ENCODE measurements at places on chromosomes 1 and 21. TPM values are rescaled to one million over a fixed set of nuclear protein-coding genes. Genes with fewer than 3 reads are reported as not detected.

GRCh38 chr1:168428063-168428731, 115.6 kb downstream of the XCL2 start:
- DNase-seq, result no peak

GRCh38 chr1:6034750-6035096, 11.0 kb upstream of the KCNAB2 start:
- no peak for DNase-seq

Gene GPA33
- total RNA-seq, result 1.6 TPM

Gene SLC44A3
- total RNA-seq, result 32.9 TPM

Gene MEX3A
- 4.7 TPM for total RNA-seq
